ENCODE measurements at places on chromosomes 6 and 20.

- no peak for DNase-seq
Measured at GRCh38 chr6:1059596-1059995, 252.3 kb upstream of the FOXQ1 start.

DNA sequence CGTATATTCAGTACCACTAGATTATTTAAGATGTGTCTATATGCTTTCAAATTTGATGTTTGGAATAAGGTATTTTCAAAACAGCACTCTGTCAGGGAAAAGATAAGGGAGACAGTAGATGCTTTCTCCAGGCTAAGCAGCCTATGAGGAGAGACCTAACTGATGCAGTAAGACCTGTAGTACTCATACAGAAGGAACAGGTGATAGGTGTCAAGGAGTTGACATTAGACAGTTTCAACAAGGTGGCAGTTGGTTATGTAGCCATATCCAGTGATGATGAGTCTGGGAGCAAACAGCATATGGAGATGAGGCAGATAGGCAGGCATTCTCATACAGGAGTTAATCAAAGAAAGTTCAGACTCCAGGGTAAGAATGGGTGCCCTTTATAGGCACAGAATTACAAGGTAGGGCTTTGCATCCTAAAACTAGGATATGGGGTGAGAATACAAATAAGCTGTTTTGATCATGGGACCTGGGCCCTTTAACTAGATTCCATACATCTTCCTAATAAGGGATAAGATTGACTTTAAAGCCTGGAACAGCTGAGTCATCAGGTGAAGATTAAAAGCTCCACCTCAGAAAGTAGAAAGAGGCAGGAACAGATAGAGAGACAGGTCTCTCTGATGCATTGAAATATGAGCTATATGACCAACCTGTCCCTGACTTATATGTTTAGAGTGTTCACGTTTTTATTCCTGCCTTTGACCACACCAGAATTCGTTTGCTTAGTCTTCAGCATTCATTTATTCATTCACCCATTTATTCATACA, 7.9 kb downstream of the RSPH4A start:
- DNase-seq, result no peak

GRCh38 chr6:8441452-8441851, 6.1 kb upstream of the SLC35B3 start:
- no peak for DNase-seq

DNA sequence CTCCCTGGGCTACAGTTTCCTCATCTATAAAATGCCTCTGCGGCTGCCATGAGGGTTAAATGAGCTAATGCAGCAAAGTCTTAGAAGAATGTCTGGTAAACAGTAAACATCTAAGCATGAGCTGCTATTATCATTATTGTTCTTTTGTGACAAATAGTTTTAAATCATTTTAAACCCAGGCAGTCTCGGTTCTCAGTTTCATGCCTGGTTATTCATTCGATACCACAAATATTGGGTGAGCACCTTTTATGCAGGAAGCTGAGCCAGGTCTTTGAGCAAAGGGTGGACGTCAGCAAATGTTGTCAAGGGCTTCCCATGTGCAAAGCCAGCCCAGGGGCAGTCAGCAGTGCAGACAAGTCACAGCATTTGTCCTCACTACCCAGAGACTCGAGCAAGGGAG, 128.7 kb downstream of the NFATC2 start:
- peak; percentile 41 for DNase-seq

DNA sequence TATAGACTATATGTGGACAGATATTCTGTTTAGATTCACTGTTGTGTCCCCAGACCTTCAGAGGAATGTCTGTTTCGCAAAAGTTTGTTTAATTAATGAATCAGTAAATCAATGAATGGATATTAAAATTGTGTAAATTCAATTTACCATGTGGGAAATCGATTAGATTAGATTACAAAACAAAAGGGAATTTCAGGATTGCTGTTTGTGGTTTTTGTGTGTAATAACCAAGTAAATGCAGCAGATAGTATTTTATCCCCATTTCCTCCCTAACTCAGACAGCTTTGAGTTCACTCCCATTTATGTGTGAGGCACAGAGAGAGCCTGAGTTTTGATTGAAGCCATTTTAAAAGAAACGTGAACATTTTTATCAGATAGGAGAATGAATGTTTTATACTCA, 214.8 kb downstream of the ADGB start:
- no peak for DNase-seq

DNA sequence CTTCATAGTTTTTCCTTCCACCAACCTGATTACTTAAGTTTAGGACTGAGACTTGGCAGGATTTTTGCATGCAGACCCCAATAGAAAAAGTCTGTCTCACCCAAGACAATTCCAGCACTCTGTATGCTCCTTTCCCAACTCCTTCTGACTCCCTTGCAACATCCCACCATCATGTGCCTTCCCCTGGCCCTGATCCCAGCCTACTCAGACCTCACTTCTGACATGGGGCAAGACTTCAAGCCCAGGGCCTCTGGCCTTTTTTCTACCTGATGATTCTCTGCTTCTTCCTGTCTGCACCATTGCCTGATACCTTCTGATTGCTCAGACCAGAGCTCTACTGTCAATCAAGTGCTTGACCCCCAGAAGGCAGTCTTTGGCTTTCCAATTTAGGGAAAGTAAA, 96.6 kb downstream of the HAO1 start:
- no peak for DNase-seq

GRCh38 chr6:168546151-168546550, 105.2 kb downstream of the SMOC2 start:
- DNase-seq, result no peak
